ENCODE measurements at places on chromosomes 3 and 15.

DNA sequence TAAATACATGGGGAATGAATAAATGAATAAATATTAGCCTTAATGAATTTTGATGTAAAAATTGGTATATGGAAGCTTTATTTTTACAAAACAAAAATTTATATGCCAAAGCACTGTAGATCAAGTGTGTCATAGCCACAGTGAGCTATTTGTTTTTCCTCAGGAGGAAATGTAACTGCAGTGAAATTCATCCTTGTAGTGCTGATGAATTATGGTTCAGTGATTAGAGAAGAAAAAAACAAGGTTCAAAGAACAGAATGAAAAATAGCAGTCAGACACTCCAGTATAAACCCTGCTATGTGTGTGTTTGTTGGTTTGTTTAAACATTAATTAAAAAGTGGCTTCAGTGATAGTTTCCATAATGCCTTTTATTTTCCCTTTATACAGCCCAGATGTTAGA lies 228.0 kb upstream of the GPR149 start:
- DNase-seq: no peak

- DNase-seq: no peak
Measured at GRCh38 chr3:130929804-130930203, 35.9 kb downstream of the ATP2C1 start.

DNA sequence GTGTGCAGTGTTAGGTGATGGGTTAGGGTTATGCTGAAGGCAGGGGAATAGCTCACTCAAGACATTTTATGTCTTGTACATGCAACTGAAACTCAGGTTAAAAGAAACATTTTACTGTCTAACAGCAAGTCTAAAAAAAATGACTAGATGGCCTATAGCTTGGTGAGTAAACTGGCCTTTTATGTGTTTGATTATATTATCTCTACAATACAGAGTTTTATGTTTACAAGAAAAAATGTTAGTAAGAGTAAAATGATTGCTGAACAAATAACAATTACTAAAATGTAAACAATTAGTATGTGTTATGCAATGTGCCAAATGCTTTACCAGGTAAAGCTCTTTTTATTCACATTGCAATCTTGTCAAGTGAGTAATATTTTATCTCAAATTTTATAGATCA lies 1039.6 kb downstream of the ROBO2 start:
- DNase-seq: no peak

- DNase-seq: peak; percentile 96
Measured at GRCh38 chr15:99123713-99124451, 19.0 kb downstream of the SYNM start.

DNA sequence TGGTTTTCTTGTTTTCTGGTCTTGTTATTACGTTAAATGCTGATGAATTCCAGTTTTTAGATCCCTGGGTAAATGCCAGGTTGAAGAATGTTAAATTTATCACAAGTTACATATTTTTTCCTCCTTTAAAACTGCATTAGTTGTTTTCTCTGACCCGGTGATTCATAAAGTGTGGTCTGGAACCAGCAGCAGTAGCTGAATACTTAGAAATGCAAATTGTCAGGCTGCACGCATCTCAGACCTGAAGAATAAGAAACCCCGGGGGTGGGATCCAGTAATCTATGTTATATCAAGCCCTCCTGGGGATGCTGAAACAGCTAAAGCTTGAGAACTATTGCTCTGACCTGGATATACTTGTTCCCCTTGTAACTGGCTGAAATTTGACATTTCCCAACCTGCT lies 69.1 kb downstream of the PEX5L start:
- no peak for DNase-seq

GRCh38 chr15:36529296-36530011 lies 50.0 kb upstream of the CDIN1 start:
- DNase-seq: no peak

DNA sequence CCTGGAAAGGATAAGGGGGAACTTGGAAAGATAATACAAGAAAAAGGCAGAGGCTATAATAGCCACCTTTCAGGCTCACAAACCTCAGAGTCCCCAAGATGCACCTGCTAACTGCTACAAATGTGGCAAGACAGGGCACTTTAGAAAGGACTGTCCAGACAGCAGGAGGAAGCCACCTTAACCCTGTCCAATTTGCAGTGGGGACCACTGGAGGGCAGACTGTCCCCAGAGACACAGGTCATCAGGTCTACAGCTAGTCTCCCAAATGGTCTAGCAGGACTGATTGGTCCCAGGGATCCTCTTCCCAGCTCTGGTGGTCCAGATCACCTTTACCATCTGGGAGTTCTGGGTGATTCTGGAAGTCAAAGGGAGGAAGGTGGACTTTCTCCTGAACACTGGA lies 882.5 kb upstream of the GBE1 start:
- DNase-seq: no peak

DNA sequence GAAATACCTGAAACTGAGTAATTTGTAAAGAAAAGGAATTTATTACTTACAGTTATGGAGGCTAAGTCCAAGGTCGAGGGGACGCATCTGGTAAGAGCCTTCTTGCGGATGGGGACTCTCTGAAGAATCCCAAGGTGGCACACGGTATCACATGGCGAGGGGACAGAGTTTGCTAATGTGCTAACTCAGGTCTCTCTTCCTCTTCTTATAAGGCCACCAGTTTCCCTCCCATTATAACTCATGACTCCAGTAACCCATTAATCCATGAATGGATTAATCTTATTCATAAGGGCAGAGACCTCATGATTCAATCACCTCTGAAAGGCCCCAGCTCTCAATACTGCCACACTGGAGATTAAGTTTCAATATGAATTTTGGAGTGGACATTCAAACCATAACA lies 15.7 kb downstream of the ZBED2 start:
- no peak for DNase-seq

GRCh38 chr3:43073836-43074220 lies 32.1 kb downstream of the POMGNT2 start:
- no peak for DNase-seq

GRCh38 chr3:168862466-168862865 lies 766.7 kb upstream of the GOLIM4 start:
- DNase-seq: no peak

- no peak for DNase-seq
Measured at GRCh38 chr3:23079976-23080375, 123.2 kb upstream of the UBE2E2 start.

DNA sequence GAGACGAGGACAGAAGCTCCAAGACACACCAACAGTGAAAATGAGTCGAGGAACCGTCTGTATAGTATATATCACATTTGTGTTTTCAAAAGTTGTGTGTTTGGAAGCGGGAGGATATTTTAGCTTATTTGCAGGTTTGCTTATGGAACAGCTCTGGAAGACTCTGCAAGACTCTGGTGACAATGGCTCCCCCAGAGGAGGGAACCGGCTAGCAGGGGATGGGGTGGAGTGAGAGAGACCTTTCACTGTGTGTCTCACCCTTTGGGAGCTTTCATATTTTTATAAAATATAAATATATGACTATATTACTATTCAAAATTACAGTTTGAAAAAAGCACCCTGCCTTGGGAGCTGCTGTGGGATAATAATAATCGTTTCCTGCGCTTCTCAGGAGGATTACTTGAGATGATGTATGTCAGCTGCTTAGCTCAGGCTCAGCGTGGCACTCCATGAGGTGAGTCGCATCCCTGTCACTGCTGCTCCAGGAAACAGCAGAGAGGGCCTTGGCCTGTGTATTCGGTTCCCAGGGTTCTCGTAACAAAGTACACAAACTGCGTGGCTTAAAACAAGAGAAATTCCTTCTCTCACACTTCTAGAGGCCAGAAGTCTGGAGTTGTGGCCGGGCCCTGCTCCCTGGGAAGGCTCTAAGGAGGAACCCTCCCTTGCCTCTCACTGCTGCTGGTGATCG lies 183.9 kb downstream of the FAM43A start:
- no peak for DNase-seq

GRCh38 chr3:149621218-149622005 lies 36.4 kb downstream of the WWTR1 start:
- DNase-seq: no peak

- no peak for DNase-seq
Measured at GRCh38 chr3:197807969-197808587, 17.0 kb downstream of the LRCH3 start.

GRCh38 chr15:81002009-81002330 lies 1.2 kb downstream of the TLNRD1 start:
- DNase-seq: peak; percentile 83

- no peak for DNase-seq
Measured at GRCh38 chr3:159823780-159824179, 164.9 kb upstream of the IL12A start.

- no peak for DNase-seq
Measured at GRCh38 chr3:133426721-133427120, 26.9 kb downstream of the BFSP2 start.

DNA sequence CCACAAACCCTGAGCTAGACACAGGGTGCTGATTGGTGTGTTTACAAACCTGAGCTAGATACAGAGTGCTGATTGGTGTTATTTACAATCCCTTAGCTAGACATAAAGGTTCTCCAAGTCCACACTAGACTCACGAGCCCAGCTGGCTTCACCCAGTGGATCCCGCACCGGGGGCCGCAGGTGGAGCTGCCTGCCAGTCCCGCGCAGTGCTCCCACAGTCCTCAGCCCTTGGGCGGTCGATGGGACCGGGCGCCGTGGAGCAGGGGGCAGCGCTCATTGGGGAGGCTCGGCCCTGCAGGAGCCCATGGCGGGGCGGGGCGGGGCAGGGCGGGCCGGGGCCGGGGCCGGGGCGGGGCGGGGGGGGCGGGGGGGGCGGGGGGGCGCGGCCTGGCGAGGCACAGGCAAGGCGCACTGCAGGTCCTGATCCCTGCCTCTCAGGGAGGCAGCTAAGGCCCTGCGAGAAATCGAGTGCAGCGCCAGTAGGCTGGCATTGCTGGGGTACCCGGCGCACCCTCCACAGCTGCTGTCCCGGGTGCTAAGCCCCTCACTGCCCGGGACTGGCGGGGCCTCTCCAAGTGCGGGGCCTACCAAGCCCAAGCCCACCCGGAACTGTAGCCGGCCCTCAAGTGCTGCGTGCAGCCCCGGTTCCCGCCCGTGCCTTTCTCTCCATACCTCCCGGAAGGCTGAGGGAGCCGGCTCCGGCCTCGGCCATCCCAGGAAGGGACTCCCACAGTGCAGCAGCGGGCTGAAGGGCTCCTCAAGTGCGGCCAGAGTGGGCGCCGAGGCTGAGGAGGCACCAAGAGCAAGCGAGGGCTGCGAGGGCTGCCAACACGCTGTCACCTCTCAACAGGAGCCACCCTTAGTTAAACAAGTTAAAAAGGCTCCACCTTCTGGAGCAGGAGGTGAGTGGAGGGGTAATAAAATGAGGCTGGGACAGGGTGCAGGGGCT lies 9.8 kb upstream of the TMEM40 start:
- no peak for DNase-seq

GRCh38 chr15:77596821-77597803 lies 35.6 kb downstream of the LINGO1 start:
- no peak for DNase-seq

DNA sequence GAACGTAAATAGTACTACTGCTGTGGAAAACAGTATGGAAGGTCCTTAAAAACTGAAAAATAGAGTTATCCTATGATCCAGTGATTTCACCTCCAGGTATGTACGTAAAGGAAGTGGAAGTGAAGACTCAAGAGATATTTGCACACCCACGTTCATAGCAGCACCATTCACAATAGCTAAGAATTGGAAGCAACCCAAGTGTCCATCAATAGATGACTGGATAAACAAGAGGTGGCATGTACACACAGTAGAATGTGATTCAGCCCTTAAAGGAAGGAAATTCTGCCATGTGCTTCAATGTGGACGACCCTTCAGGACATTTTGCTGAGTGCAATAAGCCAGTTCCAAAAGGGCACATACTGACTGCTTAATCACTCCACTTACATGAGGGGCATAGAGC lies 188.3 kb downstream of the APBA2 start:
- DNase-seq: no peak

DNA sequence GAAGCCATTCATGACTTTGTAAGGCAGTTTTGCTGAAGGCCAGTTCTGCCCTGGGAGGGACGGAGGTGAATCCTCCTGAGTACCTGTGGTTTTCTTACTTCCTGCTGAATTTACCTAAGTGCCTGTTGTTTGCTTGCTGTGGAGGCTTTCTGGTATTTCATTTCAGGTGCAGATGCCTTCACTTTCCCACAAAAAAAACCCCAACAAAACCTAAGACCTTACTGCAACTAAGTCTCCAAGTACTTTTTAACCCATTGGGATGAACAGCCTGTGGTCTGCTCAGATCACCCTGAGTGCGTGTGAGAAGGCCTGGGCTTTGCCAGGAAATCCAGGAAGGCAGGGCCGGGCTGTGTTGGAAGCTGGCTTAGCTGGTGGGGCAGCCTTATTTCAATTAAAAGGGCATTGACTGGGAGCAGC lies 65.3 kb downstream of the IGF1R start:
- DNase-seq: no peak

- DNase-seq: no peak
Measured at GRCh38 chr3:130772129-130772528, 25.5 kb upstream of the PIK3R4 start.

GRCh38 chr3:53941184-53941583 lies 49.5 kb upstream of the SELENOK start:
- DNase-seq: no peak

DNA sequence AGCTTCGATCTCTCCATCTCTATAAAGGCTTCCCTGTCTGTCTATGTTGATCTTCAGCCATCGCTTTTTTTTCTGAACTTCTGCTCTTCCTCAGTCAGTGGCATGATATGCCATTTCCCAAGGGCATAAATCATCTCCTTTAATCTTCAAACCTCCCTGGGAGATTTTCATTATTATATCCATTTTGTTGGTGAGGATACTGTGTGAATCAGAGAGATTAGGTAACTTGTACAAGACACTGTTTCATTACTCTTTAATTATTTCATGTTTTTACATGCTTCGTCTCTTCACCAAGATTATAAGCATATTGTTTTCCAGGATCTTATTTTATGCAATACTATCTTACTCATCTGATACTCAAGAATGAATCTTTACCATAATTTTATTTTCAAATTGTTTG lies 124.8 kb upstream of the ATP11B start:
- no peak for DNase-seq

Data from osteocyte (in vitro differentiated cells).